Glomerular endothelial cell (primary cell): ENCODE measurements at places on chromosomes 16 and 17. TPM values are rescaled to one million over a fixed set of nuclear protein-coding genes. Genes with fewer than 3 reads are reported as not detected.

SOX15 gene
- total RNA-seq = not detected in 2 replicates

KCNH6 gene
- not detected in 2 replicates for total RNA-seq

ATP2C2 gene
- 0.10 TPM in 1 of 2 replicates, not detected in the other for total RNA-seq

KRT10 gene
- 18.2 and 24.8 TPM in 2 replicates for total RNA-seq

CNGB1 gene
- total RNA-seq = not detected in 2 replicates

PYDC1 gene
- not detected in 2 replicates for total RNA-seq

CRHR1 gene
- total RNA-seq = not detected in 2 replicates

PIRT gene
- not detected in 2 replicates for total RNA-seq

CRYBA1 gene
- not detected in 2 replicates for total RNA-seq
